ENCODE measurements at places on chromosomes 4 and X.

DNA sequence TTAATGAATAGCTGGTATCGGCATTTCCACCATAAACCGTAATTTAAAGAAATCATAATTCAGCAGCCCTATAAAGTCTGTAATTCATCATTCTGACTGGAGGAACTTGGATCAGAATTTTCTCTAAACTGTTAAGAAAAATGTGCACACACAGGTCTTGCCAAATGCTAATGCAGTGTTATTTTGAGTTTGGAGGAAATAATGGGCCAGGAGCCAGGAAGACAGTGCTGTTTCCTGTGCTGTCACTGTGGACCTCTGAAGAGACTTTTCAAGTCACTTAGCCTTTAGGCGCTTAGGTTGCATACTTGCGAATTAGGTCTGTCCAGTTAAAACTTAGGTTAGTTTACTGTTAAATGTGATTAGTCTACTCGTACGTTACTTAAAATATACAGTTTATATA is 137.5 kb upstream of the ANXA3 start:
- DNase-seq = no peak

- DNase-seq = no peak
Measured at GRCh38 chrX:70444326-70444945, at the start of gene DLG3. Gene DLG3, plus strand, starts transcription at chrX:70444835. Its CDS starts 367 bp downstream, at chrX:70445202.

- DNase-seq = no peak
Measured at GRCh38 chr4:78242071-78242470, 184.9 kb downstream of the FRAS1 start.

GRCh38 chr4:137647375-137647774 is 115.1 kb upstream of the PCDH18 start:
- no peak for DNase-seq

GRCh38 chr4:100422894-100423293 is 94.9 kb downstream of the EMCN start:
- no peak for DNase-seq

Measured in stimulated activated CD8-positive, alpha-beta memory T cell treated with anti-CD3 and anti-CD28 coated beads, Interleukin-4, amount 100 ng/mL, for 4 hours (primary cell).